GM23248 (cell line): ENCODE measurements at places on chromosomes 11 and 22. TPM values are rescaled to one million over a fixed set of nuclear protein-coding genes. Genes with fewer than 3 reads are reported as not detected.

DNA sequence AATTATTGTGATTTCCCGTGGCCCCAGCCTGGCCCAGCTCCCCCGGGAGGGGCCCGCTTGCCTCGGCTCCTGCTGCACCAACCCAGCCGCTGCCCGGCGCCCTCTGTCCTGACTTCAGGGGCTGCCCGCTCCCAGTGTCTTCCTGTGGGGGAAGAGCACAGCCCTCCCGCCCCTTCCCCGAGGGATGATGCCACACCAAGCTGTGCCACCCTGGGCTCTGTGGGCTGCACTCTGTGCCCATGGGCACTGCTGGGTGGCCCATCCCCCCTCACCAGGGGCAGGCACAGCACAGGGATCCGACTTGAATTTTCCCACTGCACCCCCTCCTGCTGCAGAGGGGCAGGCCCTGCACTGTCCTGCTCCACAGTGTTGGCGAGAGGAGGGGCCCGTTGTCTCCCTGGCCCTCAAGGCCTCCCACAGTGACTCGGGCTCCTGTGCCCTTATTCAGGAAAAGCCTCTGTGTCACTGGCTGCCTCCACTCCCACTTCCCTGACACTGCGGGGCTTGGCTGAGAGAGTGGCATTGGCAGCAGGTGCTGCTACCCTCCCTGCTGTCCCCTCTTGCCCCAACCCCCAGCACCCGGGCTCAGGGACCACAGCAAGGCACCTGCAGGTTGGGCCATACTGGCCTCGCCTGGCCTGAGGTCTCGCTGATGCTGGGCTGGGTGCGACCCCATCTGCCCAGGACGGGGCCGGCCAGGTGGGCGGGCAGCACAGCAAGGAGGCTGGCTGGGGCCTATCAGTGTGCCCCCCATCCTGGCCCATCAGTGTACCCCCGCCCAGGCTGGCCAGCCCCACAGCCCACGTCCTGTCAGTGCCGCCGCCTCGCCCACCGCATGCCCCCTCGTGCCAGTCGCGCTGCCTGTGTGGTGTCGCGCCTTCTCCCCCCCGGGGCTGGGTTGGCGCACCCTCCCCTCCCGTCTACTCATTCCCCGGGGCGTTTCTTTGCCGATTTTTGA, 3.3 kb upstream of the ANKRD13D start:
- no peak for DNase-seq

- DNase-seq, result peak; percentile 30
Observed at GRCh38 chr11:56950510-56950909, 38.2 kb upstream of the OR5AK2 start.

GRCh38 chr11:62241095-62241494, 944 bp upstream of the SCGB1D2 start:
- DNase-seq, result no peak

DNA sequence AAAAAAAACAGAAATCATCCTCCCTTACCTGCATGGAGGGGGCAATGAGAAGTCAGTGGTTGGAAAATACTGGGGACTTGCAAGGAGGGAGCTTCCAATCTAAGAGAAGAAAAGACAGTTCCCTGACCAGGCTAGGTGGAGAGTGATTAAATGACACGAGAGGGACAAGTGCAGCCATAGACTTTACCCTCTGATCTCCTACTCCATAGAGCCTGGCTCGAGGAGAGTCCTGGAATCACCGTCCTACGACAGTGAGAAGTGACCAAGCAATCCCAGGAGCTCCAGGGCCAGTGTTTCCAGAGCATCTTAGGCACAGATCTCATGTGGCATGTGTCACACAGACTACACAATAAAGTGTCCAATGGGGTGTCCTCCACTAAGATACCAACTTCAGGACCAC, 25.7 kb downstream of the MYH9 start:
- DNase-seq, result no peak

DNA sequence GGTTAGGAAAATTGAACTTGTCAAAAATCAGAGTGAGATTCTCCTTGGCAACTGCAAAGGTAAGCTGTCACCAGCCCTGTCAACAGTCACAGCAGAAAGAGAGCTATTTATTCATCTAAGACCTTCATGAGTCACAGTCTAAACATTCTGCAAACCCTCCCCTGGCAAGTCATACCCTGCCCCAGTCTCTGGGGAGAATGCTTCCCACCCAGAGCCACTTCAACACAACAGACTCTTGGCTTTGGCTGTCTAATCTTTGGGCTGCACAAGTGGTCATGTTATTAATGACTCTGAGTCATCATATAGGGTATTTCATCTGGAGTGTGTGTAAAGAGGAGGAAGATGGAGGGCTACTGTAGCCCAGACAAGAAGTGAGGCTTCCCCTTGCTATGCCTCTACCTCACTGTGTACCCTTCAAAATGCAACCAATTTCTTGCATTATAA, 153.4 kb downstream of the CCDC34 start:
- peak; percentile 95 for DNase-seq

GRCh38 chr22:32311551-32312071, 46.1 kb upstream of the RFPL3 start:
- no peak for DNase-seq

GRCh38 chr11:2788168-2789071, 88.6 kb upstream of the KCNQ1OT1 start:
- no peak for DNase-seq

Gene P2RX6
- 2.2 and 2.4 TPM in 2 replicates for polyA plus RNA-seq

Gene CD248
- 616 and 629 TPM in 2 replicates for polyA plus RNA-seq

Gene DDIAS
- 4.5 and 5.0 TPM in 2 replicates for polyA plus RNA-seq

Gene KRTAP5-11
- not detected in 2 replicates for polyA plus RNA-seq
